ENCODE measurements at places on chromosomes 7 and 10.

GRCh38 chr10:98269435-98269912 is 1.5 kb upstream of the LOXL4 start:
- peak; percentile 98 for DNase-seq

- no peak for DNase-seq
These were observed 69.8 kb downstream of the MAD1L1 start for GRCh38 chr7:2162959-2163358.

DNA sequence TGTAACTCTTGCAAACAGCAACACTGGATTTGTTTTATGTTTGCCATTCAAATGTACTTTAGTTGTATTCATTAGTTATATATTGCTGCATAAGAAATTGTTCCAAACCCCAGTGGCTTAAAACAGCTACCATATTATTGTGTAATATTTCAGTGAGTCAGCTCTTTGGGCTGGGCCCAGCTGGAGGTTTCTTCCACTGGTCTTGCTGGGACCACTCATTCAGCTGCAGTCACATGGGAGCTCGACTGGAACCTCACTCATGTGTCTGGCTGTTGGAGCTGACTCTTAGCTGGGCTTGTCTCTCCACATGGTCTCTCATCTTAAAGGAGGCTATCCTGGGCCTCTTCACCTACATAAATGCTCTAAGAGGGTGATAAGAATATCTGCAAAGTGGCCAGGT is 23.2 kb upstream of the PIP4K2A start:
- peak; percentile 52 for DNase-seq

DNA sequence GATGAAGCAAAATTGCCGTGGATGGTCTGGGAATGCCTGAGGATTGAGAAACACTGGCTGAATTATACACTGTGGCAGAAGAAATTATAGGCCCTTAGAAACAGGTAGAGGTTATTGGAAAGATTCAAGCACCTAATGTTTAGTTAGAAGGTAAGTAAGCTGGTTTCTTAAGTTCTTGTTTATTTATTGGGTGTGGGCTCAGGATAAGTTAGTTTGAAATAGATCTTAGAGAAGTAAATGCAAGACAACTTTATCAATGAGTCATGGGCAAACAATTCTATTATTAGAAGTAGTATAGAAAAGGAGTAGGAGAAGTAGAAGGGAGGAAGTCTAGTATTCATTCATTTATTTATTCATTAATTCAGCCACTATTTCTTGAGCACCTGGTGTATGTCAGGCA is 96.5 kb downstream of the KAT6B start:
- no peak for DNase-seq

DNA sequence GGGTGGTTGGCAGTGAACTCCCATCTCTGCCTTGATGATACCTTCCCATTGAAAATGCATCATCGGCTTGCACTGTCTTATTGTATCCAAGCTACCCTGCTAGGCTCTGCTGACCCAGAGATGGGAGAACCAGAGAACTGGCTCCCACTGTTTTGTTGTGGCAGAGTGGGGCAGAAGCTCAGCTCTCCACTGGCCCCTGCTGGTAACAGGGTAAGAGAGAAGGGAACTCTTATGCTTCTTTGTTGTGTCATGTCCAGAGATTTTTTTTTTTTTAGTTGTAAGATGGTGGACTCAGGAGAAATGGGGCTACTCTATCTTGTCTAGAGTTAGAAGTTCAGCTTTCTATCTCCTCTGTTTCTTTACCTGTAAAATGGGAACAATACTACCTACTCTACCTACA is 100.5 kb upstream of the SDK1 start:
- peak; percentile 35 for DNase-seq

DNA sequence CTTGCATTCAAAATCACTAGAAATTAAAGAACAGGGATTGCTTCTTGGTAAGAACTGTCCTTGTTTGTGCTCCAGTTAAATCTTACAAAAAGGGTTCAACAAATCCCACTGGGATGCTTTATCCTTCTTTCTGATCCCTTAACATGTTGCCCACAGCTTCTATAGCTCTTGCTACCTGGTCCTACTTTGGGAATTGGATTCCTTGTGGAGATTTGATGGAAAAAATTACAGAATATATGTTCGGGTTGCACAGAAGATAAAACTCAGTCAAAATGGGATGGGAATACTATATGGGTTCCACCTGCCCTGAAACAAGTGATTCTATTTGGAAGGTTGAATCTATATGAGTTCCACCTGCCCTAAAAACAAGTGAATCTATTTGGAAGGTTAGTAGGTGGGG is at the start of gene OR2A25:
Gene OR2A25 (plus strand): TSS at position 301 of the 400 bp plus-strand sequence. CDS start 4,409 bp downstream, outside the sequence.
- DNase-seq, result no peak

- DNase-seq, result no peak
These were observed 19.8 kb downstream of the OR2F1 start for GRCh38 chr7:143974459-143974858.

DNA sequence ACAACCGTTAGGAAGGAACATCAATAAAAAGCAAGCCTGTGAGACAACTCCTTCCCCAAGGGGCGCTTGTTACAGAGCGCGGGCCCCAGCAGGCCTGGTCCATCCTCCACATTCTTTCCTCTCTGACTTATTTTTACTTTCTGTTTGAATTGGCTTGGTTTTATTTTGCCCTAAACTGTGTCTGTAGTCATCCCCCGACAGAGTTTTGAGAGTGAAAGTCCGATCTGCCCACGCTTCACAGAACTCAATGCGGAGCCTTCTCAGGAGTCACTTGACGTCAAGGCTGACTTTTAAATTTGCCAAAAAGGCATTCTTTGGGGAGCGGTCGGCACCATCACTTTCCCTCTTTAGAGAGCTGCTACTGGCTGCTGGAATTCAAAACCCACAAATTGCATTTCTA is 150.1 kb upstream of the KLF6 start:
- peak; percentile 88 for DNase-seq

DNA sequence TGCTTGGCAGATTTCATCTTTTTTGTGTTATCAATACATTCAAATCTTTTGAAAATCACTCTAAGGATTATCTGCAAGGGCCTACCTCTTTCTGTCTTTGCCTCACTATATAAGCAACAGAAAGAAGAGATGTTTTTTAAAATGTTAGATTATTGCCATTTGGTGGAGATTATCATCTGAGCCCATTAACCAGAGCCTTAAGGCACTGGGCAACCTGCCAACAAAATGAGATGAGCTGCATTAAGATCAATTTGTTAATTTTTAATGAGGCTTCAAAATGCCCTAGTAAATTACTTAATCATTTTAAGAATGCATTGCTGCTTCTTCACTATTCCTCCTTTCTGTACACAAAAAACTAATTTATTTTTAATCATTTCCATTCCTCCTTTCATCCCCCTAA is 314.1 kb downstream of the SNX13 start:
- DNase-seq, result no peak

- no peak for DNase-seq
These were observed 15.6 kb downstream of the CUBN start for GRCh38 chr10:17113889-17114540.

GRCh38 chr7:44547536-44548231 is 6.6 kb upstream of the NPC1L1 start:
- no peak for DNase-seq

- DNase-seq, result no peak
These were observed 45.5 kb upstream of the ZNF716 start for GRCh38 chr7:57404343-57404966.

- no peak for DNase-seq
These were observed 100.5 kb upstream of the NRP1 start for GRCh38 chr10:33434933-33435332.

- no peak for DNase-seq
These were observed 170.5 kb downstream of the SRPK2 start for GRCh38 chr7:105218215-105218614.

DNA sequence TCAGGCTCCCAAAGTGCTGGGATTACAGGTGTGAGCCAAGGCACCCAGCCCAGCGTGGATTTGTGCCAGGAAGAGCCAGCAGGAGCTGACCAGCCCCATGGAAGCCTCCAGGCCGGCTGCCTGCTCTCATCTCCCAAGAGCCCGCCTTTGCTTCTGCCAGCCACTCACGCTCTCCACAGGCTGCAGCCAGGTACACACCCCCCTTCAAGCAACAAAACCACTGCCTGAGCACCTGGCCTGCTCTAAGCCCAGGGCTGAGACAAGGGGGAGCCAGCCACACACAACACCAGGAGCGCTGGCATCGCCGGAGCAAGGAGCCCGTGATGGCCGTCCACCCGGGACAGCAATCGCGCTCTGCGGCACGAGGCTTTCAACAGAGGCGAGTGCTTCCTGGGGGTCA is 34.5 kb downstream of the MAD1L1 start:
- DNase-seq, result no peak

DNA sequence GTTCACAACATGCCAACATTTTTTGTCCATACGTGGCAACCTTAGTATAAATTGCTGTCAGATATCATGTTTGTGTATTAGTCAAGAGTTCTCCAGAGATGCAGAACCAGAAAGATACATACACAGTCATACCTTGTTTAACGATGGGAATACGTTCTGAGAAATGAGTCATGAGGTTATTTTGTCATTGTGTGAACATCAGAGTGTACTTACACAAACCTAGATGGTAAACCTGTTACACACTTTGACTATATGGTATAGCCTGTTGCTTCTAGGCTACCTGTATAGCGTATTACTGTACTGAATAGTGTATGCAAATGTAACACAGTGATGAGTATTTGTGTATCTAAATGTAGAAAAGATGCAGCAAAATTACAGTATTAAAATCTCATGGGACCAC is 22.3 kb downstream of the ZNF518A start:
- no peak for DNase-seq
